CD4-positive, alpha-beta T cell treated with Interleukin-15 for 4 hours (primary cell): ENCODE measurements at places on chromosomes 13 and 19.

DNA sequence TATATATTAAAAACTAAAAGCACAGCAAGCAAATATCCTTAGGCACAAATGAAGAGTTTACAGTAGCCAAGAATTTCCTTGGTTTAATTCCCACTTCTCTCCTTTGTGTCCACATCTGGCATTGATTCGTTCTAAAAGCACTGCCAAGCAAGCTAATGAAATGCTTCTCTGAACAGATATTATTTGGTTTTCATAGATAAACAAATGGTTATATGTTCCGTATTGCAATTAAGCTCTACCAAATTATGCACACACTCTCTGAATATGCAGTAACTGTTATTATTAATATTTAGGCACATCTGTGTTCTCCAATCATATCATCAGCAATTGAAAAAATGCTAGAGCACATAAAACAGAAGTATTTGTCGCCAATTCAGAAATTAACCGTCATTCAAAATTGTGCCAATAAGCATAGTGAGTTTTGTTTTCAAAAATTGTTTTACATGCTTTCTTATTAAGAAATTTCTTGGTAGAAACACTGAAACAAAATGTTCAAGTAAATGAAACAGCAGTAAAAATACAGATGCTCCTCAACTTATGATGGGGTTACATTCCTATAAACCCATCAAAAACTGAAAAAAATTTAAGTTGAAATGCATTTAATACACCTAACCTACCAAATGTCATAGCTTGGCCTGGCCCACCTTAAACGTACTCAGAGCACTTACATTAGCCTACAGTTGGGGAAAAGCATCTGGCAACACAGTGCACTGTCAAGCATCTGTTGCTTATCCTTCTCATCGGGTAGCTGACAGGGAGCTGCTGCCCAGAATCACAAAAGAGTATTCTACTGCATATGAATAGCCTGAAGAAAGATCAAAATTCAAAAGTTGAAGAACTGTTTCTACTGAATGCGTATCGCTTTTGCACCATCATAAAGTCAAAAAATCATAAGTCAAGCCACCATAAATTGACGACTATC is 2134.7 kb downstream of the PCDH9 start:
- no peak for DNase-seq

DNA sequence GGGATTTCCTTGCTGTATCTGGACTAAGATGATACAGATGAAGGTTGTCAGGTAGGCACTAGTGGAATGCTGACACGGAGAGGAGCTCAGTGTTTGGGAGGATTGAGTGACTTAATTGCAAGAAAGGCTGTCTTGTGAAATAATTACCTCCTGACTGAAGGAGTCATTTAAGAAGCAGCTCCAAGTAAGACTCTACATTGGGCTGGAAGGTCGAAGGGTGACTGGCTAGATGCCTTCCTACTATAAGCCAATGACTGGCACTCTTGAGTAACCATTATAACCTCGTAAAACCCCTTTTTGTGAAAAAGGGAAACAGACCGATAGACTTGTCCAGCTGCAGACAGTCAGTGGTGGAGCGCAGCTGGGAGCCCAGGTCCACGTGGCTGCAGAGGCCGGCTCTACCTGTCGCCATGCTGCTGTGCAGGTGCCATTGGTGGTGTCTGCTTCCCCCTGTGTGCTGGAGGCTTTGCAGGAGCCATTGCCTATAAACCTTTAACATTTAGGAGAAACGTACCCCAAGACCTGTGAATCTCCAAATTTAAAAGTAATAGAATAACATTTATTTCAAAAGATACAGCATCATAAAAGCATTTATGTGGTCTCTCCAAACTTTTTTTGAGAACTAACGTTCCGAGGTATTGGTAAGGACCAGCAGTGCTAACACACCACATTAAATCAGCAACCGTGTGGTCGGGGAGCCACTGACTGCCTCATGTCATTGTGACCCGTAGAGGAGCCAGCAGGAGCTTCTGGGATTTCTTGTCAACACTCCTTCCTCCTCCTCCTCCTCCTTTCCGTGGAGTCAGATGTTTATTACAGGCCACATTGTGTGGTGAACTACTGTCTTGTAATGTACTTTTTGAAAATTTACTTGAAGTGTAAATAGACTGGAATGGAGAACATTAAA is 80.4 kb upstream of the TEX29 start:
- no peak for DNase-seq

GRCh38 chr19:39413272-39413910 is 922 bp downstream of the PLEKHG2 start:
- no peak for DNase-seq

DNA sequence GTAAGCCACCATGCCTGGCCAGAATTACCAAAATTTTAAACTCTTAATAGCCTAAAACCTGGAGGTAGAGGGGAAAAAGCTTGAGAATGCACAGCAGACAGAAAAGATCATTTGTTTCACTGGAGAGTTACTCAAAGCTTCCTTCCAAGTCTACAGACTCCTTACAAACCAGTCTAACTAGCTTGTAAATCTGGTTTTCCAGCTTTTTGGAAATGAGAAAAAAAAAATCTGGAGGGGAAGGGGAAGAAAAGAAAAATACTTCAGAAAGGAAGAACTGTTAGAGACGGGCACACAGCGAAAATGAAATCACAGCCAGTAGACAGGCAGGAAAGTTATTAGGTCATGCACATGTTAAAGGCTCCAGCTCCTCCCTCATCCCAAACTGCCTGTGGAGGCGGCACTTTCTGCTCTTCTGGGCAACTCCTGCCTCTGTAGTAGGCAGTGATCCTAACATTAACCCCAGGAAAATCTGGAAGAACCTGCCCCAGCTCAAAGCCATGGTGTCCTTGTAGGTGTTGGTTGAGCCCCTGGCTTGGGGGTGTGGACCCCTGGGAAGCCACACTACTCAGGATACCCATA is 17.3 kb downstream of the PARP4 start:
- no peak for DNase-seq

- peak; percentile 32 for DNase-seq
Observed at GRCh38 chr13:86757236-86757978, 913.8 kb upstream of the SLITRK5 start.

- no peak for DNase-seq
Observed at GRCh38 chr13:102295316-102296048, 106.4 kb downstream of the FGF14 start.
